ENCODE measurements at places on chromosomes 4 and X. TPM values are rescaled to one million over a fixed set of nuclear protein-coding genes. Genes with fewer than 3 reads are reported as not detected.

Gene SOWAHD
- 0.25 TPM for total RNA-seq

Gene RAB40A
- 1.2 TPM for total RNA-seq

Gene DGAT2L6
- total RNA-seq, result not detected

Gene TCEAL5
- 9.1 TPM for total RNA-seq

Gene ASB9
- total RNA-seq, result 0.25 TPM

Gene USP51
- 3.7 TPM for total RNA-seq

Gene ADGRG4
- total RNA-seq, result not detected

Gene SORCS2
- total RNA-seq, result 8.9 TPM

Gene HAND2
- not detected for total RNA-seq

Gene TMSB15B
- 15.0 TPM for total RNA-seq

Gene DAPP1
- 0.25 TPM for total RNA-seq

Gene OPHN1
- 34.7 TPM for total RNA-seq

Gene ABLIM2
- 11.6 TPM for total RNA-seq

Gene SSX4
- not detected for total RNA-seq

Gene UBQLN2
- 29.3 TPM for total RNA-seq

Gene HPGD
- 3.0 TPM for total RNA-seq

Gene GLOD5
- not detected for total RNA-seq

Gene ZDHHC9
- total RNA-seq, result 18.2 TPM

Gene USP17L13
- total RNA-seq, result not detected

Gene RBM10
- 31.7 TPM for total RNA-seq

Gene C1QTNF7
- 0.25 TPM for total RNA-seq

Gene NLGN4X
- total RNA-seq, result 44.0 TPM

Gene XAGE2
- not detected for total RNA-seq

Gene TAF7L
- total RNA-seq, result under 0.01 TPM

Gene VMA21
- total RNA-seq, result 78.9 TPM

Gene SYNPO2
- total RNA-seq, result 3.0 TPM

Gene CDKL2
- total RNA-seq, result 41.8 TPM

Gene MSX1
- 2.2 TPM for total RNA-seq

Gene ABCG2
- total RNA-seq, result 15.5 TPM

Gene SATL1
- total RNA-seq, result 0.98 TPM

Gene TSC22D3
- total RNA-seq, result 46.0 TPM

Gene ADGRG2
- total RNA-seq, result 3.0 TPM

Gene LDB2
- total RNA-seq, result 128 TPM

Gene NUDT10
- total RNA-seq, result 39.1 TPM

Gene PABPC5
- total RNA-seq, result 8.9 TPM

Gene ETFDH
- 19.9 TPM for total RNA-seq

Gene NRK
- total RNA-seq, result 0.25 TPM

Gene GAGE2A
- total RNA-seq, result not detected

Gene NDNF
- total RNA-seq, result 6.6 TPM

Gene IL2
- total RNA-seq, result not detected

Gene C4orf50
- 11.3 TPM for total RNA-seq

Gene ARHGAP4
- total RNA-seq, result 3.2 TPM

Gene ADH4
- total RNA-seq, result not detected

Gene SPANXA1
- not detected for total RNA-seq

Gene MRPL1
- total RNA-seq, result 30.0 TPM

Gene RHOXF1
- not detected for total RNA-seq

Gene TRIM61
- 0.98 TPM for total RNA-seq

Gene UGT2A3
- total RNA-seq, result not detected
